ENCODE measurements at places on chromosomes 13 and 19. TPM values are rescaled to one million over a fixed set of nuclear protein-coding genes. Genes with fewer than 3 reads are reported as not detected.

DNA sequence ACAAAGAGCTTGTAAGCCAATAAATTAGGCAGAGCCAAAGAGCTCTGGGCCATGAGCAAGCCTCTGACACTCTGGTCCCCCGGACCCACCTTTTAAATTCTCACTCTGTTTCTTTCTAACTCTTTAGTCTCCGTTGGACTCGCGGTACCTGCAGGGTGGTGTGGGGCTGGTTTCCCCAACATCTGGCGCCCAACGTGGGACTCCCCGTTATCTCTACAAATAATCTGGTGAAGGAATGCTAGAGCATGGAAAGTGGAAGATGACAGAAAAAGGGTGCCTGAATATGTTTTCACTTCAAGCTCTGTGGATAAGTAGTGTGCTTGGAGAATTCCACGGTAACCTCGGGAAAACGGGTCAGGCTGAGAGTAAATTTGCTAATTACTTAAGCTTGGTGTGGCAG, 36.5 kb upstream of the CYP2B6 start:
- H3K36me3 ChIP-seq = no peaks in the 10 kb centered on the region
- no peak overlapping the region for H3K27ac ChIP-seq
- no peaks in the 10 kb centered on the region for H3K4me1 ChIP-seq
- H3K27me3 ChIP-seq = peaks cover 13% of the 10 kb centered on the region
- no peak overlapping the region for H3K4me3 ChIP-seq

GRCh38 chr13:48132961-48133360, 38.1 kb upstream of the MED4 start:
- no peaks in the 10 kb centered on the region for H3K27me3 ChIP-seq
- H3K36me3 ChIP-seq = no peaks in the 10 kb centered on the region
- DNase-seq = no peak
- no peak overlapping the region for H3K27ac ChIP-seq
- H3K4me3 ChIP-seq = no peak overlapping the region
- peaks cover 4% of the 10 kb centered on the region for H3K4me1 ChIP-seq

GRCh38 chr13:54636231-54636630, 1607.6 kb downstream of the OLFM4 start:
- no peak for DNase-seq
- H3K27me3 ChIP-seq = no peaks in the 10 kb centered on the region
- no peak overlapping the region for H3K27ac ChIP-seq
- H3K4me1 ChIP-seq = no peaks in the 10 kb centered on the region

DNA sequence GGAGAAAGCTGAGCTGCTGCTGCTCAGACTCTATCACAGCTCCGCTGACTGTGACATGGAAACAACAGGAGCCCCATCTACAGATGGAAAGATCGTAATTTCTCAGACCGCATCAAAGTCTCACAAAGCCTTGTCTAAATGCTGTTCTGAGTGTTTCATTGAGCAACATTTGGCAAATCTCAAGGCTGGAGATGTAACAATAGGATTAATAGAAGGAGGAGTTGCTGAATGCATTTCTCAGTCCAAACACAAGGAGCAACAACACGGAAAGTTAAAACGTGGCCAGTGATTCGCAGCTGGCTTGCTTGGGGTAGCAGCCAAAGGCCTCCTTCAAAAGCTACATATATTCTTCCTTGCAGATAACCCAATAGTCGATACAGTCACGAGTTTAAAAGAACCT, 55.7 kb downstream of the MRPL57 start:
- H3K36me3 ChIP-seq = no peaks in the 10 kb centered on the region
- H3K27ac ChIP-seq = no peak overlapping the region
- H3K27me3 ChIP-seq = no peaks in the 10 kb centered on the region
- no peak overlapping the region for H3K4me3 ChIP-seq
- DNase-seq = no peak

DNA sequence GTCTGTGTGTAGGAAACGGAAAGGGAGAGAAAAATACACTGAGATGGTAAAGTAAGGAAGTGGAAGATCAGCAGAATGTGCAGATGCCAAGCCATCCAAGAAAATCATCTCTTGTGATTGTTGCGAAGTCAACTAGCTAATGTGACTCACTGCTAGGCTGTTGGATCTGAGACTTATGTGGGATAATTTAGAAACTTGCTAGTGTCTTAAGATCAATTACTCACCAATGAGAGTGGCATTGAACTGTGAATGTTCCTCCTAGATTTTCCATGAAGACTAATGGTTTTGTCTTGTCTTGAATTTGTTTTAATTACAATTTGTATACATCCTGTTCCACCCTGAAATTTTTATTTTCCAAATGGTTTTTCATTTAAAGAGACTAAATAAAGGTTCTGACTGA, 771.6 kb downstream of the EFNB2 start:
- H3K27me3 ChIP-seq = no peaks in the 10 kb centered on the region
- no peak overlapping the region for H3K4me3 ChIP-seq
- H3K4me1 ChIP-seq = no peaks in the 10 kb centered on the region
- H3K27ac ChIP-seq = no peak overlapping the region
- no peak for DNase-seq

GRCh38 chr13:111904166-111904565, 162.8 kb upstream of the SOX1 start:
- H3K27ac ChIP-seq = no peak overlapping the region
- H3K4me3 ChIP-seq = no peak overlapping the region
- no peaks in the 10 kb centered on the region for H3K4me1 ChIP-seq
- no peak for DNase-seq
- no peaks in the 10 kb centered on the region for H3K27me3 ChIP-seq
- no peaks in the 10 kb centered on the region for H3K36me3 ChIP-seq

- no peak overlapping the region for H3K4me3 ChIP-seq
- no peaks in the 10 kb centered on the region for H3K27me3 ChIP-seq
- no peaks in the 10 kb centered on the region for H3K36me3 ChIP-seq
- peaks cover 15% of the 10 kb centered on the region for H3K4me1 ChIP-seq
- peak; percentile 13 for DNase-seq
- no peak overlapping the region for H3K27ac ChIP-seq
Measured at GRCh38 chr19:53519446-53519845, 18.5 kb upstream of the ZNF331 start.

DNA sequence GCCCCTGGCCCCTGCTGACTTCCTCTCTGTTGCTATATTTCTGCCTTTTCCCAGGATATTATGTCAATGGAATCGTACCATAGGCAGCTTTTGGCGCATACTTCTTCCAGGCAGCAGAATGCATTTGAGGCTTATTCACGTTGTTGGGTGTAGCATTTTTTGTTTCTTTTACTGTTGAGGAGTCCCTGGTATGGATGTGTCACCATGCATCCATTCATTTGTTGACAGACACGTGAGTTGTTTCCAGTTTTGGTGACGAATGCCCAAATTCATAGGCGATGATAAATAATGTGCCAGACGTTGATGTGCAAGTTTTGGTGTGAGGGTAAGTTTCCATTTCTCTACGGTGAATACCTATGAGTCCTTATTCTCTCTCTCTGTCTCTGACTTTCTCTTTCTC, 5.0 kb downstream of the NFILZ start:
- no peak overlapping the region for H3K4me3 ChIP-seq
- no peaks in the 10 kb centered on the region for H3K27me3 ChIP-seq
- no peak overlapping the region for H3K27ac ChIP-seq
- H3K4me1 ChIP-seq = no peaks in the 10 kb centered on the region
- no peak for DNase-seq

DNA sequence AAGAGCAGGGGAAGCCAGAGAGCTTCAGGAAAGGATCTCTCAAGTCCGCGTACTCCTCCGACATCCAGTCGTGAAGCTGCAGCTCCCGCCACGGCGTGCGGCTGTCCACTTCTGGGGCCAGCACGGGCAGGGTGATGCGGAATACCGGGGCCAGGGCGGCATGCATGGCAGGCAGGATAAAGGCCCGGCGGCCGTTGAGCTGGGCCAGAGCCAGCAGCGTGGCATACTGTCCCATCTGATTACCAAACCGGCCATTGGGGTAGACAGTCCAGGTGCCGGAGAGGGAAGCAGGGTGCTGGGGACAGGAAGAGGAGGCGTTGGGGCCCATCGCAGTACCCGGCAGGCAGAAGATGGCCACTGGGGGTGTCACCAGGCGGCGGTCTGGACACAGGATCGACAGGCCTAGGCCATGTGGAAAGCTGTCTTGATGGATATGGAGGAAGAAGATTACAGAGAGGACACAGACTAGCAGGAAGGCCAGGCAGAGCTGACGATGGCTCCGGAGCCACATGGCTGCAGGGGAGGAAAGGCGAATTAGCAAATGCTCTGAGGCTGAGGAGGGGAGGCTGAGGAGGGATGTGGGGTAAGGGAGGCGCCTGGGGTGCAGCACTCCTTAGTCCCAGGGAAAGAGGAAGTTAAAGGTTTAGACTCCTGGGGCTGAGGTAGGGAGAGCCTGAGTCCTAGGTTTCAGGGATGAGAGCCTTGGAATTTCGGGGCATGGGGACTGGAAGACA, 1.5 kb downstream of the FUT1 start:
- H3K36me3 ChIP-seq = no peaks in the 10 kb centered on the region
- H3K4me3 ChIP-seq = no peak overlapping the region
- peak; percentile 15 for DNase-seq
- no peak overlapping the region for H3K27ac ChIP-seq

DNA sequence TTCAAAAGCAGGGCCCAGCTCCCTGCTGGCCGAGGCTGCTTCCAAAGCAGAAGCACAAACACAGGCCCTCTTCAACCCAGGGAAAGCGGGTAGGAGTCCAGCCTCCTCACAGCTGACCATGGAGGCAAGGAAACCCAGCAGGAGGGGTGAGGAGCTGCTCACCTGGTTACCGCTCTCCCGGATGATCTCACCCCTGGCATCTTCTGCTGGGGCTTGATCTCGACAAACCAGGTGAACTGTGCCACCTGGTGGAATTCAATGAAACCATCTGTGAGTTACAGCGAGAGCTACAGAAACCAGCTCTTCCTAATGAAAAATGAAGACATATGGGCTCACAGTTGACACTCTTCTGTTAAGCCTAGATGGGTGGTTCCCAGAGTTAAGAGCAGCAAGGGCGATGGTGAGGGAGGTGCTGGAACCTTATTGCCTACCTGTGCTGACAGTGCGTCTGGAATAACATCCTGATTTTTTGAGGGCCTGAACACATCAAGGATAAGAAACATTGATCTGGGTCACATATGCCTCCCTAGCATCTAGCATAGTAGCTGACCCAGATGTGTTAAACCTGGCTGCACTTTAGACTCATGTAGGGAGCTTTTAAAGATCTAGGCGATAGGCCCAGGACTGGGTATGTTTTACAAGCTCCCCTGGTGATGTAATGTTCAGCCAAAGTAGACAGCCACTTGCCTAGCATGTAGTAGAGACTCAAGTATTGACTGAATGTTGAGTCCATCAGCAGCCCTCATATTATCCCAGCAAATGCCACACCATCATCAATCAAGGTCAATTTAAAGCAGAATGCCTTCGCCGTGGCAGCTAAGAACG, 6.1 kb downstream of the DHRS12 start:
- peak; percentile 76 for DNase-seq
- H3K27ac ChIP-seq = no peak overlapping the region
- no peaks in the 10 kb centered on the region for H3K36me3 ChIP-seq
- H3K4me1 ChIP-seq = peaks cover 39% of the 10 kb centered on the region
- H3K4me3 ChIP-seq = no peak overlapping the region

- no peak overlapping the region for H3K4me3 ChIP-seq
- H3K4me1 ChIP-seq = no peaks in the 10 kb centered on the region
- no peak for DNase-seq
- no peak overlapping the region for H3K27ac ChIP-seq
Measured at GRCh38 chr13:20825477-20825875, 51.7 kb upstream of the EEF1AKMT1 start.

DNA sequence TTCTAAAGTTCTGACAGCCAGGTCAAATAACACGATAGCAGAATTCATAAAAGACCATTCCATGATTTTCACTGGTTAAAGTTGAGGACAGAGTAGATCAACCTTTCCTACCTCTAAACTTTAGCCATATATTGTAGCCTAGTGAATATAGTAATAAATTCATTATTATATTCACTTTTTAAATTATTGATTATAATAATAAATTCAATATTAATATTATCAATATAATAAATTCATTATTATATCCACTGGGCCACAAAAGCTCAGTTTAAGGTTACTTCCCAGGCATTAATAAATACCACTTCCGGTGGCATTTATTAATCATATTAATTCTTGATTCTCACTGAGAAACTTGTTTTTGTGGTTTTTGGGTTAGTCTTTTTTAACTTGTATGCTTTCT, 85.7 kb upstream of the GPC6 start:
- H3K4me3 ChIP-seq = no peak overlapping the region
- no peaks in the 10 kb centered on the region for H3K27me3 ChIP-seq
- H3K4me1 ChIP-seq = no peaks in the 10 kb centered on the region
- no peak for DNase-seq

GRCh38 chr19:39200803-39201115, 3.3 kb downstream of the SYCN start:
- no peak overlapping the region for H3K4me3 ChIP-seq
- no peaks in the 10 kb centered on the region for H3K36me3 ChIP-seq
- no peaks in the 10 kb centered on the region for H3K4me1 ChIP-seq
- no peak overlapping the region for H3K27ac ChIP-seq
- no peak for DNase-seq

- no peak overlapping the region for H3K27ac ChIP-seq
- no peak overlapping the region for H3K4me3 ChIP-seq
- H3K4me1 ChIP-seq = no peaks in the 10 kb centered on the region
Measured at GRCh38 chr13:51838240-51838846, 6.6 kb downstream of the TMEM272 start.

GRCh38 chr19:44748426-44749254, at the start of gene BCL3:
TSS of gene BCL3 (plus strand) at chr19:44748708. CDS start at chr19:44748791, 83 bp downstream.
- H3K4me1 ChIP-seq = peaks cover 53% of the 10 kb centered on the region
- H3K36me3 ChIP-seq = peaks cover 2% of the 10 kb centered on the region
- H3K4me3 ChIP-seq = peak within 1 kb of the TSS; percentile 95
- H3K27ac ChIP-seq = peak within 1 kb of the TSS; percentile 89
- peak; percentile 89 for DNase-seq

ZNF134 gene
- 38.9 TPM for total RNA-seq

ZNF177 gene
- 2.8 TPM for total RNA-seq

CYSLTR2 gene
- not detected for total RNA-seq

SULT2B1 gene
- not detected for total RNA-seq

TYROBP gene
- total RNA-seq = 3.3 TPM

KCNRG gene
- 1.6 TPM for total RNA-seq

Data from B cell (primary cell).